ENCODE measurements at places on chromosomes 7 and 10.

DNA sequence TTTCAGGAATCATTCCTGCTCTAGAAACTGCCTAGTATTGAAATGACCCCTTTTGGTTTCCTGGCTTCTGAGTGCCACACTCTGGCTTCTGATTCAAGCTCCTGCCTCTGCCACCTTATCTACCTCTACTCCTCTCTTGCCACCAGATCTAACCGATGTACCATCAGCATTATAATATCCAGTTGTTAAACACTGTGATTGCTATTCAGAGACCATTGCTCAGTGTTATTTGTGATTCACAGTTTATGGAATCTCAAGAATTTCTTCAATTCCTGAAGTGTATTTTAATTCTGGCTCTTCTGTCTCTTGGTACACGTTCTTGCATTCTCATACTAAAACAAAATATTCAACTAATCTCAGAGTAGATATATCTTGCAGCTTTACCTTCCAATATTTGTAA lies 88.7 kb downstream of the DYNC1I1 start:
- DNase-seq: peak; percentile 34

GRCh38 chr7:23788843-23789242 lies 78.8 kb downstream of the STK31 start:
- DNase-seq: no peak

- peak; percentile 29 for DNase-seq
Measured at GRCh38 chr7:152866125-152866524, 106.6 kb downstream of the ACTR3B start.

GRCh38 chr7:54969208-54969967 lies 49.4 kb upstream of the EGFR start:
- DNase-seq: no peak

- DNase-seq: no peak
Measured at GRCh38 chr7:85714043-85714578, 527.3 kb upstream of the SEMA3D start.

Measured in fibroblast of skin of scalp (primary cell).